Kasumi-1 (cell line): ENCODE measurements at places on chromosomes 2 and 18.
A peak's percentile ranks its signal among the peaks of the same experiment; 100 is the strongest.

DNA sequence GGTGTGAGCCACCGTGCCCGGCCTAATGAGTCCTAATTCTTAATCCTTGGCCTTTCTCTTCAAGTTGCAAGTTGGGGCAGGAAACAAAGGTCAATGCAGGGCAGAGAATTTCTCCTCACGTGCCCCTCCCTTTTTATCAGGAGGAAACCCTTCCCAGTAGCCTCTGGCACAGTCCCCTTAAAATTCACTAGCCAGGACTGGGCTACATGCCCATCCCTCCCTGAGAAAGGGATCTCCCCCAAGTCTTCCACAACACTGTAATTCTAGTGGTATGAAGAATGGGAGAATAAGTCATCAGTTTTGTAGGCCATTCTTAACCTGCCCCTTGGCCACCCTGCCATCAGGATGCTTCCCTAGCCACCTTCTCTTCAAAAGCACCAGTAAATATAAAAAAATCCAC, 42.2 kb downstream of the ARID5A start:
- DNase-seq = no peak

DNA sequence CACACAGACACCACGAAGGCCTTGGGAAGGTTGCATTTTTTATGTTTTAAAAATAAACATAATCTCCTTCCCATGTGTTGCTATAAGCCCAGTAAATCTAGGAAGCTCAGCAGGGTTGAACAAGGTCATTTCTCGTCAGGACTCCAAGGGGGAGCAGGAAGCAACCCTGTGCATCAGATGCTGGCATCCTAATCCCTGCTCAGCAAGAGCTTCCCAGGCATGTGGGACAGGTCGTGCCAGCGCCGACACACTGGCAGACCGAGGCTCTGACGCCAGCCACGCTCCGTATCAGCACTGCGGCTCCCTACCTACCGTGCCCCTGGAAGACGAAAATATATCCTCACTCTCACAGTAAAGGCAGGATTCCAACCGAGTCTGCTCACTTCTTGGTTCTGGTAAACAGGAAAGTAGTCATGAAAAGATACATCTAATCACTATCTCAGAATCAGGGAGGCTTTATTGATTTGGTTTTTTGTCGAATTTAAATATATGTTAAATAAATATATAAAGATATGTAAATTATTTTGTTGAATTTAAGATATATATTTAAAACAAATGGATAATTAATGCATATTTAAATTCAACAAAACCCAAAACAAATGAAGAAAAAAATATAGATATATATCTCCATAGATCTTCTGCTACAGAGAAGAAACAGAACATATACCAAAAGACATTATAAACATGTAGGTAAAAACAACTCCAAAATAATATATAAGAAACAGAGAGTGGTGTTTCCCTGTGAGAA, 61.4 kb downstream of the TXNL1 start:
- DNase-seq = no peak

DNA sequence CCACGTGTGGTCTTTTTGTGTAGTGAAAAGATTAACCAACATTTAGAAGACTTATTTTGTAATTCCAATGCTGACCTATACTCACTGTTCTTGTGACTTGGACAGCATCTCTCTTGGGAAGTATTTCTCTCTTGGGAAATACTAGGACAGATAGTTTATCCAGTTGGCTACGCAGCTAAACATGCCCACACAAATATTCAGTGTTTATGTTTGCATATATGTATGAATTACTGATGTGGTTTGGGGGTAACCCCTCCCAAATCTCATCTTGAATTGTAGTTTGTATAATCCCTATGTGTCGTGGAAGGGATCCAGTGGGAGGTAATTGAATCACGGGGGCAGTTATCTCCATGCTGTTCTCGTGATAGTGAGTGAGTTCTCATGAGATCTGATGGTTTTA, 2062.3 kb upstream of the CELF4 start:
- DNase-seq = no peak

DNA sequence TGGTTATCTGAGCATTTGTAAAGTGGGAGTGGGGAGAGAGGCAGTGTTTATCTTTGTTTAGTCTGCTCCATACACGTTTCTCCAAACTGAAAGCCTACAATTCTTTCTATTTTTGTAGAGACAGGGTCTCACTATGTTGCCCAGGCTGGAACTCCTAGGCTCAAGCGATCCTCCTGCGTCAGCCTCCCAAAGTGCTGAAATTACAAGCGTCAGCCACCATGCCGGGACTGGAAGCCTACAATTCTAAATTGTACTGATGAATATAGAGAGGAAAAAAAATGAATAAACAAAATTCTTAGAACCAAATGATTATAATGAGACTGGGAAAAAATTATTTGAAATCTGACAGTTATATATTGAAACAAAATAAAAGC, 1.4 kb upstream of the ZFAND2B start:
- DNase-seq = no peak

DNA sequence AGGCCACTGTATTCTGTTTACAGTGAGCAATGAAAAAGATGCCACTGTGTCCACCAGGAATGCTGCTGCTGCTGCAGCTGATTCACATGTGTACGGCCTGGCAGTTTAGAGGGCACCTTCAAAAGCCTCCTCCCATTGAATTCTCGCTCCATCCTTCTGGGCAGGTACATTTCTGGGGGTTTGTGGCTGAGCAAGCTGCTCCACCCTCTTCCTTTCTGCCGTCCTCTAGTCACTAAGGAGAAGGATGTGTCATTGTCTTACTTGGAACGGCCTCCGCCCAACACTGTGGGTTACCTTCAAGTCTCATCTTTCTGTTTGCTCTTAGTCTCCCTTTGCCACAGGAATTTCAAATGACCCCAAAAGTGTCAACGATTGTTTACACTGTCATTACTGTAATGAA, 182.0 kb downstream of the ZBTB7C start:
- peak; percentile 60 for DNase-seq

DNA sequence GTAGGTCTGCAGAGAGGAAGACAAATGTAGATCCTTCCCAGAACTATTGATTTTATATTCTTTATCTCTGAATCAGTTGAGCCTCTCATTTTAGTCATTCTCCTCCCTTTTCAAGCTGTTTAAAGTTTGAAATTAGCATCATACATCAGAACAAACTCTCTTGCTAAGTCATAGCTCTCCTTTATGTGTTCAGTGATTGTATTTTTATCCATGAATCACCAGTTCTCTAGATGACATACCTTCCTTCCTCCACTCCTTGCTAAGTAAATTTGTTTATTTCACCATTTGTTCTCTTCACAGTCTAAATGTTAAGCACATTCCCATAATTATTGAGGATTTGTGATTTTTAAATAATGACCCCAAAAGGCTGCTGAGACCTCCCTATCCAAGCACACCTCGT, 63.5 kb upstream of the RAPGEF4 start:
- no peak for DNase-seq

DNA sequence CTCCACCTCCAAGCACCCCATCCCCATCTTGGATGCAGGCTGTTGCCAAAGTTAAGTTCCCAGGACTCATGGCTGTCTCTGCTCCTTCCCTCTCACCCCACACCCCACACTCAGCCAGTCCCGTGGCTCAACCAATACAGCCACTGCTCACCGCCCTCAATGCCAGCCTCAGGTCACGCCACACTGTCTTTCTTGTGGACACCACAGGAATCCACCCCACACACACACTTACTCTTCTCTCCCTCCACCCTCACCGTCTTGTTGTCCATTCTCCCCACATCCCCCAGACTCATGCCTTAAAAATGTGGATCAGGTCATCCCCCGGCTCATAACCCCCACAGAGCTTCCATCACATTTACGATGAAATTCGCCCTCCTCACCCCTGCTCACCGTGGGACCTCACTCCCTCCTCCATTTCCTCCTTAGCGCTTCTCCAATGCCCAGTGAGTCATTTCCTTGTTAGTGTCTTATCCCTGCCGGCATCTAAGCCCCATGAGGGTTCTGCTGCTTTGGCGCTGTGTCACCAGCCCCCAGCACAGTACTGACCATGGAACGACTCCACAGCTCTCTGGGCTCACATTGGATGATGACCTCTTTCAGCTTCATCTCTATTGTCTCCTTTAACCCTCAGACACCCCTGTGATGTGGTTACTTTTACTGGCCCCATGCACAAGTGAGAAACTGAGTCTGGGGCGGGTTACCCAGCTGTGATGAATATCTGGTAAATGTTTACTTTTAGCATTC, 13.8 kb downstream of the MLPH start:
- DNase-seq = peak; percentile 4

DNA sequence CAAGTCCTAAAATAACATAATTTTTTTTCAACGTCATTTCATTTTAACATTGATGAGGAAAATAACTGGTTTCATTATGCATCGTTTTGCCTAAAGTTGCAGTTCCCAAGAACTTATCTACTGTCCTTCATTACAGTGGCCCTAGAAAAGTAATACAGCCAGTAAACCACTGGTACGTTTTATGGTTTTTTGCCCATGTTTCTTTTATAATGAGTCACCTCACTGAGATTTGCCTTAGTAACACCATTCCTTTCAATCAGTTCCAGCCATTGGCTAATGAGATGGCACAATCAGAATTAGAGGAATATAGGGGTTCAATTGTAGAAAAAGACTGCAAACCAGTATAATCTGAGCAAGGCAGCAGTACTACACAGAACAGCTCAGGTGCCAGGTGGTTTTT, 422.6 kb upstream of the LYPD1 start:
- DNase-seq = no peak

- no peak for DNase-seq
Measured at GRCh38 chr2:145622285-145622684, 1102.4 kb upstream of the ZEB2 start.

GRCh38 chr2:135820003-135820618, 16.9 kb downstream of the LCT start:
- DNase-seq = peak; percentile 74

GRCh38 chr2:177745531-177745930, 327.0 kb downstream of the PDE11A start:
- DNase-seq = no peak

DNA sequence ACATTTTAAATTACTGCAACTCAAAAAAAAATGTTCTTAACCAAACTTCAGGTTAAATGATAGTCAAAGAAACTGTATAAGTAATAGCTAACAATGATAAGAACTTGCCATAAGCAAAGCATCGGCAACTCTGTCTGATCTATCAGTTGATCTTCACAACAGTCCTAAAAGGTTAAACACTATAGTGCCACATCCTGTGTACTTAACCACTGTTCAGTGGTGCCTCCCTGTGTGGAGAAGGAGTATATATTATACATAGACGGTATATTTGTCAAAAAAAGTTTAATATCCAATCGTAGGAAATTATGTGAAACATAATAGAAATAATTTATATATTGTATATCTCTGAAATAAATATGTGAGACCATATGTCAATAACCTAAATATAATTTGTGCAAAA, 13.0 kb downstream of the DTNA start:
- no peak for DNase-seq

DNA sequence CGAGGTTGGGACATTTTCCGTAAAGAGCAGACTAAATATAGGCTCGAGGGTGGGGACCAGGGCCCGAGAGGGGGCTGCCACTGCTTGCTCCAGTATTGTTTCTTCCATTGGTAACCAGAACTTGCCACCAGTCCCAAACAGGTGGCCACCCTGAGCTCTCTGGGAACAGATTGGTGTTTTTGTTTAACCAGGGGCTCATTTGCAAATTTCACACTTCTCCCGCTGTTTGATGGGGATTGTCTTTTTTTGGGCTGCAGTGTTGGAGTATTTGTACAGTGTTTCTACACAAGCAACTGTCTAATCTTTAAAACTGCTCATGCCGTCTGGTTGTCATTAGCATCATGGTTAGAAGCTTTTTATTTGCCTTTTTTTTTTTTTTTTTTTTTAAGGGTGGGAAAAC, 8.5 kb downstream of the AGAP1 start:
- no peak for DNase-seq

- DNase-seq = no peak
Measured at GRCh38 chr2:14340703-14341102, 291.8 kb upstream of the LRATD1 start.

GRCh38 chr18:11482271-11482670, 127.1 kb upstream of the SLC35G4 start:
- no peak for DNase-seq

DNA sequence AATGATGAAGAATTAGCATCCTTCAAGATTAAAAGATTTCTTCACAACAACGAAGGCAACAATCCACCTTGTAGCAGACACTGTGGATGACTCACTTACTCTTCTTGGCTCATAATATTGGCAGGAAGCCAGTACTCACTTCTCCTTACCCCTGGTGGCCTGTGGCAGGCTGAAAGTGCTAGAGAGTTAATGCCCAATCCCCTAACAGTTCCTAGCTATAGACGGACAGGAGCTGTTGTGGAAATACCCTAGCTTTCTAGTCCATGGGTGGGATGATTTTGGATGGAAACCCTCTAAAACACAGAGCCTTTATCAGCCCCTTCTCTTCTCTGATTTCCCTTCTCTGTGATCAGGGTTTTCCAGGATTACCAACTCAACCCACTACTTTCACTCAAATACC, 128.6 kb upstream of the NYAP2 start:
- peak; percentile 55 for DNase-seq

DNA sequence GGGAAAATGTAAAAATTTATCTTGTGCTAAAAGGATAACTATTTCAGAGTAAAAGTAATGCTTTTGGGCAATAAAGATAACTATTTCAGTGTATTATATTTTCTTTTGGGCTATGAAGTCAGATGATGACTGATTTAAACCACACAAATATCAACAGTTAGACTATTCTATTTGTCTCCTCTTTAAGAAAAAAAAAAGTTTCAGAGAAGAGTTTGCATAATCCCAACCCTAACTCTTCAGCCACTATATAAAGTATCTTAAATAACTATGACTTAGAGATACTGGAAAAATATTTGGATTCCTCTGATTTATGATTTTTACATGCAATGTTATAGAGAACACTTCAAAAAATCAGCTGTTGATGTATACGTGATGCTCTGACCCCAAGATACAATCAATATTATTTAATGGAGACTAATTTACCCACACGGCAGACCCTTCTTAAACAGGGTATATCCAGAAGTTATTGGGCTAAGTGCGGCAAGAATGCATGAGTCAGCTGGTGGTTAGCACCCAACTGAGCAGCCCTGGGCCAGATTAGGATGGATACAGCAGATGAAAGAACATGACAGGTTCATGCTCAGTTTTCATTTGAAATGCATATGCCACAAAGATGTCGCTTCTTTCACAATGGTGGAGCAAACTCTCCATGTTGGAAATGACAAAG, 279.0 kb downstream of the AFF3 start:
- DNase-seq = no peak

DNA sequence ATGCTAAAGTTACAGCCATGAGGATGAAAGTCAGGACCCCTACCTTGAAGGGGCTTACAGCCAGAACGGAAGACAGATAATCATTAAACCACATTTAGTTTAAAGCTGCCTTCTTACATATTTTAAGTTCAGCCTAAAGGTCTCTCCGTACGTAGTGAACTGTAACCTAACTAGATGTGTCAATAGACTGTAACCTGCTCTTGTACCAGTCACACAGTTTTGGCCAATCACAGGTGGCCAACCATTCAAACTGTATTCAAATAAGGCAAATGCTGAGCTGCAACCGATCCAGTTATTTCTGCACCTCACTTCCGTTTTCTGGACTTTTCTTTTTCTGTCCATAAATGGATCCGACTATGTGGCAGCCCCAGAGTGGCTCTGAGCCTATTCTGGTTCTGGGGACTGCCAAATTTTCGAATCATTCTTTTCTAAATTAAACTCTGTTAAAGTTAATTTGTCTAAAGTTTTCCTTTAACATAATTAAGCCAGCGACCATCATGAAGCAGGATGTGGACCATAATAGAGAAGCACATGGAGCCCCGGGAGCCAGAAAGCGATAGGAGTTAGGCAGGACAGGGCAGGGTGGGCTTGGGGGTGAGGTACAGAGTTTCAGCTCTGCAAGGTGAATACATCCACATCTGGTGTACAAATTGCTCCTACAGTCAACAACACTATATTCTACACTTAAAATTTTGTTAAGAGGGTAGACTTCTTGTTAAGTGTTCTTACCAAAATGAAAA, 48.4 kb upstream of the YPEL5 start:
- no peak for DNase-seq

GRCh38 chr2:186575302-186575701, 14.6 kb upstream of the ITGAV start:
- peak; percentile 96 for DNase-seq
